ENCODE measurements at places on chromosomes 3 and 15.

- peak; percentile 88 for DNase-seq
Measured at GRCh38 chr15:70258369-70259027, 160.8 kb upstream of the TLE3 start.

DNA sequence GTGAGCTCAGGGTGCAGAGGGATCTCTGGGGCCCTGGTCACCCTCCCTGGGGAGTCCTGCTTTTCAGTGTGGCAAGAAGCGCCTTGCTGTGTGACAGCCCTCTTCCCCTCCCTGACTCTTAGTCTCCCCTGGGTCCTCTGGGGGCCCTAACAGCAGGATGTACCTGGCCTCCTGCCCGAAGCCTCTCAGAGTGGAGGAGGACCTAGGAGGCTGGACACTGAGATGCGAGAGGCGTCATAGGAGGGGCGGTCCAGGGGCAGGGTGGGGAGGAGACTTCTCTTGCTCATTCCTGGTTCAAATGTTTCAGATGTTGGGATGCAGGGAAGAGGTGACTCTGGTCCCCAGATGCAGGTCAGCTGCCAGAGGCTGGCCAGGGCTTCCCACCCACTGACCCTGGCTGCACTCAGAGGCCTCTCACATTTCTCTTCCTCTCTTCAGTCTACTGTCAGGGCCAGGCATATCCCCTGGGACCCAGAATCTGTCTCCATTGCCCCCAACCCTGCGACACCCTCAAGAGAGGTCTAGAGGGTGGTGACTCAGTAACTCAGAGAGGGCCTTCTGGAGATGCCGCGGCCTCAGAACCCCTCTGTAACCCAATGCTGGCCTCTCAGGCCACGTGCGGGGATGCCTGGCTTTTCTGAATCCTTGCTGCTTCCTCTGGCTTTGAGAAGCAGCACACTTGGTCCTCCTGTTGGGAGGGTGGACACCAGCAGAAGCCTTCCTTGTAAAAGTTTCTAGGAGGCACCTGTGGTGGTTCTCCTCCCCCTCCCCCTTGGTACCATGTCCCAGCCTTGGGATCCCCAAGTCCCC lies 25.9 kb downstream of the SNX33 start:
- DNase-seq: no peak

DNA sequence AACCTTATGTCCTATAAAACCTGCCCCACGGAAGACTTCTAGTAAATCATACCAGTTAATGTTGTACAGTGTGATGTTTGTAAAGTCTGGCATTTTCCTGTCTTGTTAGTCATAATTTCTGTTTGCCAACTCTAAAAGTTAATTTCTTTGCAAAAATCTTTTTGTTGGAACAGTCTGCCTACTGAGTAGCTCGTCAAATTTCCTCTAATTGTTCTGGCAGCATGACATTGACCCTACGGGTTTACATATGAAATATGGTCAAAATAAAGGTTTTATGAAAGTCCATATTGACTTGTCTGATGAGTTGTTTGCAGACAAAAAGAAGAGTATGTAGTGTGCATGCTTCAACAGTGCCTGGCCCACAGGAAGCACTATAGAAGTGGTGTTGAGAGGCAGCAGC lies 79.8 kb upstream of the SOX2 start:
- no peak for DNase-seq

GRCh38 chr15:67678993-67679392 lies 136.5 kb downstream of the MAP2K5 start:
- no peak for DNase-seq

GRCh38 chr3:114043205-114043604 lies 13.1 kb downstream of the CCDC191 start:
- DNase-seq: no peak

- DNase-seq: no peak
Measured at GRCh38 chr3:79364784-79365183, 403.0 kb downstream of the ROBO1 start.

GRCh38 chr3:49805897-49806701 lies 3.0 kb downstream of the INKA1 start:
- peak; percentile 60 for DNase-seq

DNA sequence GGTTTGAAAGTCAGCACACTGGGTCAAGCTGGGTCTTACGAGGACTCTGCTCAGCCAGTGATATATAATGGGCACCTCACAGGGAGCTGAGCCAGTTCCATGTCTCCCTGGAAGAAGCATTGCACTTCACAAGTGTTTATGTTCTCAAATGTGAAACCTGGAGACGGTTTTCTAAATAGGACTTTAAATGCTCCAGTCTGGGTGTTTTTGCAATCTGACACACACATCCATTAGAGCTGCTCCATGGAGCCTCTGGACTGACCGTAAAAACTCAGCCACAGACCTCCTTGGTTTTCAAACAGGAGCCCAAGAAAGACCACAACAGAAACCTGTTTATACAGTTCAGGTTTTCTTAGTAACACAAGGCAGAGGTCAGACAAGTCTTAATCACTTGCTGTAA lies 201.3 kb upstream of the LRIG1 start:
- no peak for DNase-seq

DNA sequence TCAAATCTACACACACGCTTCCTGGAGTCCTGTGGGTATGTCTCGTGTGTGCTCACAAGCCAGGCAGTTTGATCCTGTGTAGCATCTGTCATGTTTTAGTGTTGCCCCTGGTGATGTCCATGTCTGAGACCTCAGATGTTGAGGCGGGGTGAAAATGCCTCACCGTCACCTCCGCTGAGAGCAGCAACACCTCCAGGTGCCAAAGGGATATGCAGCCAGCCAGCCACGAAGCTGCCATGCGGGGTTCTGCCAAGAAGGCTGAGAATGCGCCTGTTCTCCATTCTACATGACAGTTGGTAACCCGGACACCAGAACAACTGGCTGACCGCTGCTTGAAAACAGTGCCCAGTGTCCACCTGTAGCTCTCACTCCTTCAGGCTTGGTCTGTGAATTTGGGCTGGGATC lies 253.8 kb downstream of the TLE3 start:
- DNase-seq: no peak

DNA sequence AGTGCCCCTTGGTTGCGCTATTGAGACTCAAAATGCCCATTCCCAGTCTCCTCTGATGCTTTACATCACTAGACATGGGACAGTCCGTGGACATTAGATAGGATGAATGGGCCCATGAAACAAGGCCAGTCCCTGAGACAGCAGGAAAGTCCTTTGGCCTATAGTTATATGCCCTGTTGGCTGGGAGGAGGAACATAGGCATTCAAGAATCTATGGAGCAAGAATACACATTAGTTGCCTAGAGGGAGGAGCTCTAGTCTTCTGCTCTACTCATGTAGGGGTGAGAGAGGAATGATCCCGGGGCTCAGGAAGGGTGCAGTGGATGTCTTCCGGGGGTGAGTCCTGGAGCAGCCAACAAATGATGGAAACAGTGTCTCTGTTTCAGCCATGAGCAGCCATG lies 58.0 kb upstream of the LRTM1 start:
- peak; percentile 9 for DNase-seq

DNA sequence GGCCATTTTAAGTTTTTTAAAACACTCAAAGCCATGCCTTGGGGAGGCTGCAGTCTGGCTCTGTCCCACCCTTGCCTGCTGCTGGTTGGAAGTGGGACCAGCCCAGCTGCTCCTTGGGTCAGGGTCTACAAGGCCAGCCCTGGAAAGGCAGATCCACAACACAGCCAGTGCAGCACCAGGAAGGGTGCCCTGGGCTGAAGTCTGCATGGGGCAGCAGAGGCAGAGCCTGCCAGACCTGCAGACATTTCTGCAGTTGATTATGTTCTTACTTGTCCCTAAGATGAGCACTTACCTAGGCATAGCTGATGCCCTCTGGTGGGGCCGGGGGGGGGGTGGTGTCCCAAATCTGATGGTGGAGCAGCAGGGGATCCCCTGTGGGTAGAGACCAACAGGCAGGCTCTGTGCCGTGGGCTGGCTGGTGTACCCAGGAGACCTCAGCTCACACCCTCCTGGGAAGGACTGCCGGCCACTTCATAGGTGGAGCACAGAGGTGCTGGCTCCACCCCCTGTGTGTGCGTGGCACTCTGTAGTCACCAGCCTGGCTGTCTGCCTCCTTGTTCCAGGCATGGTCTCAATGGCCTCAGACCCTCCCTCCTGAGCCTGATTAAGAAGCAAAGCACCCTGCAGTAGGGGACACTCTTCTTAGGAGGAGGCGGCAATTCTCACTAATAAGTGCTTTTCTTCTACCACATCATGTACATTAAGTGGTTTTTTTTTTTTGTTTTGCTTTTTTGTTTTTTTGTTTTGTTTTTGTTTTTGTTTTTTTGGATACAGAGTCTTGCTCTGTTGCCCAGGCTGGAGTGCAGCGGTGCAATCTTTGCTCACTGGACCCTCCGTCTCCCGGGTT lies 97.4 kb upstream of the KLF13 start:
- DNase-seq: no peak

DNA sequence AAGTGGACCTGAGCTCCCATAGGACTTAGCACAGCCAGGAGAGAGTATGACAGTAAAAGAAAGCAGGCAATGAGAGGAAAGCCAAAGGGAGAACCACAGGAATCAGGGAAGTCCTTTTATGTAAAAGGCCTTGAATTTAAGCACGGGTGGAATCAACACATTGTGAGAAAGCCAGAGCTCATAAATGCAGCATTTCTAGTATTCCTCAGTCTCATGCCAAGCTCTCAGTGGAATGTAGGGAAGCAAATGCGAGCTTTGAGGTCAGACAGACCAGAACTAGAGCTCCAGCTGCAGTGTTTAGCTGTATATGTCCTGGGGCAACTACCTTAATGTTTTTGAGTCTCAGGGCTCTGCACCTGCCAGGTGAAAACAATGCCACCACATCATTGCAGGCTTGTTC lies 132.1 kb upstream of the TRIM42 start:
- DNase-seq: no peak

- DNase-seq: no peak
Measured at GRCh38 chr15:40543631-40544294, 21.1 kb downstream of the CCDC32 start.

DNA sequence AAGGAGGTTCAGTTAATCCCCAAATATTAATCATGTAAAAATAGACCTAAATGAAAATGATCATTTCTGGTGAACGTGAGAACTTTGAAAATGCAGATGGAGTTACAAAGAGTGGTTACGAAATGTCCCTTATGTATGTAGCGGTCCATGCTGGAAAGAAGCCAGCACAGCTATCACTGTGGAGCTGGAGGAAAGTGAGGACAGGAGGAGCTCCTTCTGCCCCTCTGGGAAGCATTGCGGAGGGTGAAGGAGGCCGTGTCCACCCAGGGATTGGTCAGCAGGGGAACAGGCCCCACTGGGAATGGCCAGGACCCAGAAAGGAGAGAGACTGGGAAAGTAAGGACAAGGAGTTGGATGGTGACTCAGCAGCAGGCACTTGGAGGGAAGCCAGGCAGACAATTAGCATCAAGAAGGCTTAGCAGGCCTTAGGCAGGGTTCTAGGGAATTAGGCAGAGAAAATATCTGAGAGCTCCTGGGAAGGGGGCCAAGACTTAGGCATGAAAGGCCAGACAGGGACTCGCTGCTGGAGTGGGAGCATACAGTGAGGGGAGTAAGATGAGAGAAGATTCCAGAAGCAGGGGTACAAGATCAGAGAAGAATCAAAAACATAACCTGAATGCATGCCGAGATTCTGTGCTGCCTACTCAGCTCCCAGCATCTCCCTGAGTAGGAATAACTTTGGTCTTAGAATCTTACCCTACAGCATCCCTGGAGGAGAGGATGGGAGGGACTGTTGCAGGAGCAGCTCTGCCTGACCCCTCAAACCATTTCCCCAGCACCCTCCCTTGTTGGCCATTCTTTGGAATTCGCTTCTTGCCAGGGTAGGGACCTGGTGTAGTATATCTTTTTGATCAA lies 171.0 kb upstream of the UMPS start:
- no peak for DNase-seq

DNA sequence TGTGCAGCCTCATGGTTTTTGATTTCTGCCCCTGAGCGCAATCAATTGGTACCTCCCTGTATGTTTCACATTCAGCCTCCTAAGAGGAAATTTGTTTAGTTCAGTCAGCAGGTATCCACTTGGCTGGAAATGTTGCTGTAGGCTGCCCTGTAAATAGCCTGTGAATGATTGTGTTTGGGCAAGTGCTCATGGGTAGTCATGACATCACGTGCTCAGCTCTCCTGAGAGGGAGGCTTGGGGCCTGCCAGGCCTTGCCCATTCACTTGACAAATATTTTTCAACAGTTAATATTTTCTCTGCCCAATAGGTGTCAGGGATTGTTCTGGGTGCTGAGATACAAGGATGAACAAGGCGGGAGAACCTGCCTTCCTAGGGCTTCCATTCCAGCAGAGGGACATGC lies 13.3 kb downstream of the HRH1 start:
- DNase-seq: no peak

GRCh38 chr3:4320096-4320911 lies 17.1 kb downstream of the SETMAR start:
- peak; percentile 59 for DNase-seq

DNA sequence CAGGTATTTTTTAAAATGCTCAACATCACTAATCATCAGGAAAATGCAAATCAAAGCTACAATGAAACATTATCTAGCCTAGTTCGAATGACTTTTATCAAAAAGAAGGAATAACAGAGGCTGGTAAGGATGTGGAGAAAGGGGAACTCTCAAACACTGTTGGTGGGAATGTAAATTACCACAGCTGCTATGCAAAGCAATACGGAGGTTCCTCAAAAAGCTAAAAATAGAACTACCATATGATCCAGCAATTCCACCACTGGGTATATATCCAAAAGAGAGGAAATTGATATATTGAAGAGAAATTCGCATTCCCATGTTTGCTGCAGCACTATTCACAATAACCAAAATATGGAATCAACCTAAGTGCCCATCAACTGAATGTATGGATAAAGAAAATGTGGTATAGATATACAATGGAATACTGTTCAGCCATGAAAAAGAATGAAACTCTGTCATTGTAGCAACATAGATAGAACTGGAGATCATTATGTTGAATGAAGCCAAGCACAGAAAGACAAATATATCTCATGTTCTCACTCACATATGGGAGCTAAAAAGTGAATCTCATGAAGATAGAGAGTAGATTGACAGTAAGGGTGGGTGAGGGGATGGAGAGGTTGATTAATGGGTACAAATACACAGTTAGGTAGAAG lies 19.7 kb upstream of the CLN6 start:
- DNase-seq: peak; percentile 56

DNA sequence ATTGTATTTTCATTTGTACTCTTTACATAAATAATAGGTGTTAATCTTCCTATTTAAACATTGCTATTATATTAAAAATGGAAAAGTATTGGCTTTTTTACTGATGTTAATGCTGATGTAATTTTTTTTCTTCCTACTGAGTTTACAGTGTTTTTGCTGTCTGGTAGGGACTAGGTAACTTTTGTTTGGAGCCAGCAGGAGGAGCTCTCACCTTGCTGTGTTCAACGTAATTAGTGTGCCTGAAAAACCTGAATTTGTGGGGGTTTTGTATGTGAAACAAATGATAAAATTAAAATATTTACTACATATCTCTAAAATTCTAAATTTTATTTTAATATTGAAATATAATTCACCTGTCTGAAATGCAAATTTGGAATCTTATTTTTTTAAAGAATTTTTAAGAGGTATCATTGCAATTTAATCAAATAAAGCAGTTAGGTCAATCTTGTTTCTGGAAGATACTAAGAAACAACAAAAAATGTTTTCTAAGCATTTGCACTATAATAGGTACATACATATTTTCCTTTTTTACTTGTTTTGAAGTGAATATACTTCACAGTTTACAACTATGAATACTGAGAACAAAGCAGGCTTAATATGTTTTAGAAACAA lies 48.8 kb downstream of the EPHA6 start:
- peak; percentile 28 for DNase-seq

- no peak for DNase-seq
Measured at GRCh38 chr3:144167634-144168033, 196.0 kb downstream of the DIPK2A start.
